ENCODE measurements at places on chromosomes 5 and 9.
A peak's percentile ranks its signal among the peaks of the same experiment; 100 is the strongest.

DNA sequence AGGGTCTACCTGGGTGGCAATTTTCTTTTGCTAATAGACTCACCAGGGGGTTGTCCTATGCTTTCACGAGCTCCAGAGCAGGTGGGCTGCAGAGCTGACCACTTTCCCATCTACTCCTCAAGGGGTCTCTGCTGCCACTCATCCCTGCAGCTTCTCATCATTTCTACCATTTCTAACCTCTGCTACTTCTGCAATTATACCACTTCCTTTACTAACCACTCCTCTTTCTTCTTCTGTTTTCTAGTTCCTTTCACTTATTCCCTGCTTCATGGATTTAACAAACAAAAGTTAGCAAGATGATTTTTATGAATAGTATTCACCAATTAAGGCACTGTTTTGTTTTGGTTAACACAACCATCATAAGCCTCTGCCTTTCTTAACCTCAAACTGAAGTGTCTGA is 34.5 kb upstream of the NIPBL start:
- DNase-seq, result no peak

GRCh38 chr5:158701007-158701391 is 398.7 kb downstream of the EBF1 start:
- no peak for DNase-seq

- no peak for DNase-seq
Measured at GRCh38 chr9:33146298-33146697, 20.8 kb downstream of the B4GALT1 start.

- DNase-seq, result no peak
Measured at GRCh38 chr5:17230191-17230590, 12.8 kb downstream of the BASP1 start.

DNA sequence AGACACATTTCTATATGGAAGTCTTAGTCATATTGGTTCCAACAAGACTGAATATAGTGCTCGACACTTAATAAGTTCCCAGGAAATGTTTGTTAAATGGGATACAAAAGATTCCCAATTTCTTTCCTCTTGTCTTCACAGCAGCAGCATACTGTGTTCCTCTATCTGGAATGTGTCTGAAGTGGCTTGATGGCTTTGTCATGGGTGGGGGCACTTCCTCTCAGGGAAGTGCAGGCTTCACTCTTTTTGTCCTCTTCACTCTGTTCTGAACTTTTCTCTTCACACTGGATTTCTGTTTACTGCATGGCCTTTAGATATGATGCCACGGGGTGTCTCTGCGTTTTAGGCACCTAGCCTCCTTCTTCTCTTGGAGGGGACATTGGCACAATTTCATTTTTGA is 127.7 kb upstream of the C9orf72 start:
- DNase-seq, result no peak

- DNase-seq, result peak; percentile 83
Measured at GRCh38 chr5:51567636-51568035, 184.4 kb downstream of the ISL1 start.

GRCh38 chr5:124772457-124773200 is 26.2 kb upstream of the ZNF608 start:
- DNase-seq, result no peak

GRCh38 chr5:139725073-139725830 is 70.4 kb upstream of the PSD2 start:
- no peak for DNase-seq

- no peak for DNase-seq
Measured at GRCh38 chr9:110016340-110016739, 191.6 kb downstream of the C9orf152 start.

GRCh38 chr9:74644023-74644422 is 146.9 kb downstream of the RORB start:
- DNase-seq, result no peak

DNA sequence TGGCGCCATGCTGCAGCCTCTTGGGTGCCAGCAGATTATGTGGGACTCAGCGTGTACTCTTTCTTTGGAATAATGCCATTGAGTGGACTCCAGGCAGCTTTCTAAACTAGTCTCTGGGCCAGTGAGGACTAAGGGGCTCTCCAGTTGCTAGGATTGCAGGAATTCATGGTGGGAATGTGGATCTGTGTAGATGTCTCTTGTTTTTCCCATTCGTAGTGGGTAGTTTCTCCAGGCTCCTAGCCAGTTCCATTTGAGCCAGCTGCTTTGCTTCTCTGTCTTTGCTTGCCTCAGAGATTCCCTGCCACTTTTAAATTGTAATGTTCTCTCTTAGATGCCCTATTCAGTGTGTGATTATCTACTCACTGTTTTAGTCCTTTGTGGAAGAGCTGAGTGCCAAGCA is 42.6 kb downstream of the SLF1 start:
- DNase-seq, result no peak

DNA sequence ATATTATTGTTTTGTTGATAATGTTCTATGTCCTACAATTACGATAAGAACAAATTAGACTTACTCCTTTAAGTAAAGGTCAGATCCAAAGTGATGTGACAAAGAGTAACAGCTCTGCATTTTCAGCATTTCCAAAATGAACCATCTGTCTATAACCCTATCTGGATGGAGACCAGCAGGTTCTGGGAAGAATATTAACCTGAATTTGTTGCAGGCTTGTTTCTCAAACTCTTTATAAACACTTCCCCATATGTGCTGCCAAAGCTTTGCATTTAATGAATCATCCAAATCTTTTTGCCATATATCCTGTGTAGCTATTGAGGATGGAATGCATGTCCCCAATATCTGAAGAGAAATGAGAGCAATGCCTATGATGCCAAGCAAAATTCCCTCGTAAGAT is 198.9 kb upstream of the SLC27A6 start:
- DNase-seq, result no peak

DNA sequence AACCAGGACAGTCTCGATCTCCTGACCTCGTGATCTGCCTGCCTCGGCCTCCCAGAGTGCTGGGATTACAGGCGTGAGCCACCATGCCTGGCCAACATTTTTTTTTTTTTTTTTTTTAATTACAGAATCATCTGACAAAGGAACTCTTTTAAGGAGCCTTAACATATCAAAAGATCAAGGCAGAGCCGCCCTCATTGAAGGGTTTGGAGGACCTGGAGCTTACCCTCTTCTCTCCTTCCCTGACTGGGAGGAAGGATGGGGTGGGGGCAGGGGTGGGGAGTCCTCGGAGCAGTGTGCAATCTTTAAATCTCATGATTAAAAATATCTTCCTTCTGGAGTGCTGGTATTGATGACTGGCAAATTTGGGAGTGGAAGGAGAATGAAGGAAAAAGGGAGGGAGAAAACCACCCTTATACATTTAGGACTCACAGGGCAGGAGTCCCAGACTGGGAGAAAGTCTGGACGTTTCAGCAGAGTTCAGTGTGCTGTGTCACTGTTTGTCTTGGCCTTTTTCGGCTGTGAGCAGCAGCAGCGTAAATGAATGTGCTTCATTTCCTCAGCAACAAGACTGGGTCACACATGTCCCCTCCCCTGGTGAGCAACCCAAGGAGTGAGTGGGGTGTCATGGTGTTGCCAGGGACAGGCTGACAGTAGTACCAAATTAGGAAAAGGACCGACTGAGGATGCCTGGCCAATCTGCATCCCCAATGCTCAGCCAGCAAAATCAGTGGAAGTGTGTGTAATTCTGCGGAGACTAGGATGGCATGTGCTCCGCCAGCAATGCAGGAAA is 115.3 kb upstream of the BNC2 start:
- no peak for DNase-seq

GRCh38 chr5:118894709-118895108 is 93.6 kb downstream of the DTWD2 start:
- no peak for DNase-seq

DNA sequence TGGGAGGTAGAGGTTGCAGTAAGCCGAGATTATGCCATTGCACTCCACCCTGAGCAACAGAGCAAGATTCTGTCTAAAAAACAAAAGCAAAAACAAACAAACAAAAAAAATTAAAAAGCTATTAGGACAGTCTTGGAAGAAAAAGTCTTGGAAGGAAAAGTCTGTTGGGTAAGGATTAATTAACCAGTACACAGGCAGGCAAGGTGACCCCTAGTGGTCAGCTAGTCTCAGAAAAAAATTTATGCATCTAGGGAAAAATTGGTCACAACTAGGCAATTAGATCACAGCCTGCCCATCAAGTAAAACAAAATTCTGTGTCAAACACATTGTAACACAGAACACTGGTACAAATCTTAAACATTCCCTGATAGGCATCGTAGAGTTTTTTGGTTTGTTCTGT is 6.7 kb upstream of the ANKRD18B start:
- DNase-seq, result peak; percentile 52

DNA sequence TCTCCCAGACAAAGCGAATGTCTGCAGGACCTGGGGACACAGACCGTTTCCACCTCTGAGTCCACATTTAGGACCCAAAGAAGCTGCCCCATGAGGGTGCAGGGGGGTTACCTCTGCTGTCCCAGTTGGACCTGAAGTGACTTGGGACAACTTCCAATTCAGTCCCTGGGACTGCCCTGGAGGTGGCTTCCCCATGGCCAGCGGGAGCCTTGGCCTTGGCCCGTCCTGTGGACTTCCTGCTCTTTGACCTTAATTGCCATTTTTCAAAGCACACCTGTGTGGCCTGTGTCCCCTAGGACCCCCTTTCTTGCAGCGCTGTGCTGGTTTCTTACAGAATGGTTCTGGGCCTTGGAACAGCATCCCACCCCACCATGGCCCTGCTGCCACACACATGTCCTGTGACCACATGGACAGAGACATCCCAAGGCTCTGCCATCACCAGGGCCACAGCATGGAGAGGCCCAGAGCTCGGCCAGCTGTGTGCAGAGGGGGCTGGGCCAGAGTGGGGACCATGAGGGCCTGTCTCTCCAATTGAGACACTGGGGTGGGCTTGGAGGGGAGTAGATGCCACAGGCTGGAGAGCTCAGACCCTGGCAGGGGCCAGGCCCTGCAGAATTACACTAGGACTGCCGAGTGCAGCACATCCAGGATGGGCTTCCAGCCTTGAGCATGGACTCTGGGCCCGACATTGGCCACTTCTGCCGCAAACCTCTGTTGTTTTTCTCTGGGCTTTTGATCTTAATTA is 45.8 kb downstream of the SECISBP2 start:
- DNase-seq, result no peak

GRCh38 chr5:166093312-166093711 is 2198.1 kb upstream of the WWC1 start:
- no peak for DNase-seq

GRCh38 chr9:22863736-22864135 is 417.1 kb downstream of the DMRTA1 start:
- DNase-seq, result no peak

GRCh38 chr9:91246846-91247245 is 114.9 kb downstream of the AUH start:
- no peak for DNase-seq

DNA sequence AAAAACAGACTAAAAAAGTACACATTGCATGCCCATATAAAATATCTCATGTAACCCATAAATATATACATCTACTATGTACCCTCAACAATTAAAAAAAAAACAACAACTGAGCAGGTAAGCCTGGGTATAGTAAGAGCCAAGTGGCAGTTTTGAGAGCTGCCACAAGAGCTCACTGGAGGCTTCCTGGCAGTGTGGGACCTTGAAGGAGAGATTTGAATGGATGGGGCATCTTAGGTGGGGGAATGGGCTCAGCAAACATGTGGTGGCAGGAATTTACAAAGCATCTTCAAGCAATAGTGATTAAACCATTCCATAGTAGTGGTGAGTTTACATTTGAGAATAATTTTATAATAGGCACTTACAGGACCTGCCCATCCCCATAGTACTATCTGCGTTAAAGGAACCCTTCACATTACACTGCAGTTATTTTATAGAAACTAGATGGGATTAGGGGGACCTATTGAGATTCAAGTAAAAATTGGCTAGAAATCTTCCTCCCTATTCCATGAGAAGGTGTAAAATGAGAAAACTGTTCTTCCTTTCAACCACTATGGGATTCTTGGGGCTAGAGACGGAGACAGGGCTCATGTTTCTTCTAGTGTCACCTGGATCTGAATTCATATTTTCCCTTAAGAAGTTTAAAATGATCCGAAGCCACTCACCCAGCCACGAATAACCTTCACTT is 6.9 kb downstream of the MEGF10 start:
- DNase-seq, result no peak

- DNase-seq, result peak; percentile 7
Measured at GRCh38 chr9:122695696-122696095, 20.8 kb downstream of the OR1L3 start.

GRCh38 chr5:1315709-1316587 is 21.1 kb upstream of the TERT start:
- DNase-seq, result peak; percentile 77

DNA sequence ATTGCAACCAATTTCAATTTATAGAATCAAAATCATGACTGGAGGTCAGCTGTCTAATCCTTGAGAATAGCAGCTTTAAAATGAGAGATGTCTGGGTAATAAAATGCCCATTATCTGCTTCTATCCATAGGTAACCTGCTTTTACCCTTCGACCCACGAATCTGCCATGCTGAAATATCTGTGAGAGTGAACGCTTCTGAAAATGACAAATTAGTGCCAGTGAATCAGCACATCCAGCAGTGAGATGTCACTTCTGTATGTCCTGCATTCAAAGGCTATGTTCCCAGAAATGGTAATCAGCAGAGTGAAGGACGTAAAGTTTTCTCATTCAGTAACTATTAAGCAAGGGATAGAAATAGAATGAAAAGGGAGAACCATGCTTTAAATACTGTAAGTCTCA is 532.4 kb upstream of the ITGA1 start:
- no peak for DNase-seq

GRCh38 chr5:135153259-135153658 is 119.2 kb upstream of the PITX1 start:
- DNase-seq, result no peak

DNA sequence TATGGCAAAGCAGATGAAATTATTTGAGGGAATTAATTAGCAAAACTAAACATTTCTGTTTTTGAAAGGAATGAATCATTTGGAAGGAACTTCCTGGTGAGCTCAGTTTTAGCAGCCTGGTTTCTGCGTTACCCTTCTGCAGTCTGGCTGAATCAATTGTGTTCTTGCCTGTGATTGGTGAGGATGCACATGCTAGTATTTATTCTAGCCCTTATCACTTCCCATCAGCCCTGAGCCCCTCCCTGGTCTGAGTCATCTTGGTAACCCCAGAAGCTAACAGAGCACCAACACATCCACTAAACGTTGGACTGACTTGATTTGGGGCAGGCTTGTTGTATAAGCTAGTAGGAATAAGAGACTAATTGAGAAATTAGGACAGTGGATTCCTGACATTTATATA is 6.6 kb downstream of the TJP2 start:
- DNase-seq, result peak; percentile 96

DNA sequence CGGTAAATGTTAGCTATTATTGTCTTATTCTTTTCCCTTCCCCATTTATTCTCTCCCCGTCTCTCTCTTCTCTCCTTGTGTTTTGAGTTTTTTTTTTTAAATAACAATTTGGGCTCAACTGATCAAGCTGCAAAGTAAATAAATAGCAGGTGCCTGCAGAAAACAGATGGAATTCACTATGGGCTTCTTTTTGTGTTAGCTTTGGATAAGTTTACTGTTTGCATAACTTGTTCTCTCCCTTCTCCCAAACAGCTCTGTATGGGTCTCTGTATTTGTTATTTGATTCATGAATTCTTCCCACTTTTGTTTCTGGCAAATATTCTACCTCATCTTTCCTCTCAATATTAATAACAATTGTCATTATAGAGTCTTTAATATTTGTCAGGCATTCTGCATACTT is 111.8 kb upstream of the ASTN2 start:
- no peak for DNase-seq

Data from foreskin keratinocyte (primary cell).